Activated CD4-positive, alpha-beta T cell treated with anti-CD3 and anti-CD28 coated beads for 48 hours (primary cell): ENCODE measurements at places on chromosomes 6 and 20.

DNA sequence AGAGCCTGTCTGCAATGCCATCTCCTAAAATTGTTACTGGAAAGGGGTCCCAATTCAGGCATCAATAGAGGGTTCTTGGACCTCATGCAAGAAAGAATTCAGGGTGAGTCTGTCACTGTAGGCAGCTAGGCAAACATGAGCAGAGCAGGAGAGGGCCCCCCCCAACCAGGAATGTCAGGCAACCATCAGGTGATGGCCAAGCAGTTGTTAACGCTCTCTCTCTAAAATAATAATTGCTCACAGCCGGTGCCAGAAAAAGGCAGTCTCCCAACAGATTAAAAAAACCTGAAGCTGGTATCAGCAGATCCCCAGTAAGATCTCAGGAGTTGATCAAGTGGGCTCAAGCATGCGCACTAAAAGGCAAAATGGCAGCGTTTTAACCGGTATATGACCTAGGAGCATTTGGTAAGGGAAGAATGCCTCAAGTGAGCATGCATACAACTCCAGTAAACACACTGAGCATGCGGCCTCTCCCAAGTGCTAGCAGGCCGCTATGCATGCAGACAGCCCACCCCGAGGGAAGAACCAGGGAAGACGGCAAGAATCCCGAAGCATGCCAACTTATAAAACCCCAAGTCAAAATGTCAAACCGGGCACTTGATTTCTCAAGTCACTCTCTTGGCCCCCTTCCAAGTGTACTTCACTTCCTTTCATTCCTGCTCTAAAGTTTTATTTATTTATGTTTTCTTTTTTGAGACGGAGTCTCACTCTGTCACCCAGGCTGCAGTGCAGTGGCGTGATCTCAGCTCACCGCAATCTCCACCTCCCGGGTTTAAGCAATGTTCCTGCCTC is 44.0 kb upstream of the RNGTT start:
- DNase-seq, result no peak

GRCh38 chr20:21424846-21425245 is 27.5 kb upstream of the NKX2-4 start:
- DNase-seq, result no peak

GRCh38 chr6:158663625-158664165 is 13.8 kb downstream of the SYTL3 start:
- DNase-seq, result no peak

GRCh38 chr6:148415511-148416260 is 73.0 kb downstream of the SASH1 start:
- no peak for DNase-seq

GRCh38 chr6:133047065-133047665 is 194.0 kb upstream of the EYA4 start:
- DNase-seq, result no peak

DNA sequence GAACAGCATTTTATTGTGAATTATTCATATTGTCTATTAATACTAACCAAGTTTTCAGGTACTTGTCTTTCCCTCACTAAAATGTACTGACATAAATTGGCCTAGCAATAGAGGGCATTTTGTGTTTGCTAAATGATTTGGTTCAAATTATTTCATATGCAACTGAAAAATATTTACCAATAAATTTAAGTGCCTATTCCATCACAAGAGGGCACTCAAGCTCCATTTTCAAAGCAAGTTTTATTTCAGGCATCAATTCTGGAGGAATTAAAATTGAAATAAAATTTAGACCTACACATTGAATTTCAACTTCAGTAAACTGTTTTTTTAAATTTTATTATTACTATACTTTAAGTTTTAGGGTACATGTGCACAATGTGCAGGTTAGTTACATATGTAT is 114.3 kb upstream of the SYNCRIP start:
- no peak for DNase-seq

GRCh38 chr20:62647521-62648317 is 5.4 kb downstream of the SLCO4A1 start:
- no peak for DNase-seq

DNA sequence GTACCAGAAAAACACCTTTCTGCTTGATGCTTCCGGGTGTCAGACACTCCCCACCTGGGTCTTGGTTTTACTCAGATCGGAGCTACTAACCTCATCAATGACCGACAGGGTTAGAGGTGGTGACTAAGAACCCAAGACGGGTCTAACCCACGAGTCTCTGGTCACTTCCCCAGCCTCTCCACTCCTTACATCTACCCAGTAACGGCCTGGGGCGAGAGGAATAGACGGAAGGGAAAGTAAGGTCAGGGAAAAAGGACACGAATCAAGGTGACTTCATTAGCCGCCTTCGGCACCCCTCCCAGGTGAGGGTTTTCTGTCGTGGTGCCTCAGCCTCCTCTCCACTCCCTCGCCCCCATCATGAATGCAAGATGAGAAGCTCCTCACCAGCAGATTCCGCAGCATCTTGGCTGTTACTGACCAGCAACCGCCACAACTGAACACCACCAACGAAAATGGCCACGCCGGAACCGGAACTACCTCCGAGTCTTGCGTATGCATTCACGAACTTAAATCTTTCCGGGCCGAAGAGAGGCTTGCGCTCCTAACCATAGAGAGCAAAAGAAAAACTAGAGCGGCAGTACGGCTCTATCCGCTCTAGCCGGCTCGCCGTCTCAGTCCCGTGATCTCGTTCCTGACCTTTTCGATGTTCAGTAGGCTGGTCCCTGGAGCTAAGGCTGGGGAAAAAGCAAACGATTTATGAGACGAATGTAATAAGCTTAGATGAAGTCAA is at the start of gene COX7A2:
Gene COX7A2, minus strand, starts transcription at position 469 of the 730 bp plus-strand sequence. Its CDS starts 67 bp downstream, at position 402.
- DNase-seq, result peak; percentile 90

GRCh38 chr20:39176457-39176856 is 214.3 kb downstream of the DHX35 start:
- no peak for DNase-seq

- no peak for DNase-seq
Measured at GRCh38 chr6:152648105-152648504, 10.9 kb upstream of the SYNE1 start.

DNA sequence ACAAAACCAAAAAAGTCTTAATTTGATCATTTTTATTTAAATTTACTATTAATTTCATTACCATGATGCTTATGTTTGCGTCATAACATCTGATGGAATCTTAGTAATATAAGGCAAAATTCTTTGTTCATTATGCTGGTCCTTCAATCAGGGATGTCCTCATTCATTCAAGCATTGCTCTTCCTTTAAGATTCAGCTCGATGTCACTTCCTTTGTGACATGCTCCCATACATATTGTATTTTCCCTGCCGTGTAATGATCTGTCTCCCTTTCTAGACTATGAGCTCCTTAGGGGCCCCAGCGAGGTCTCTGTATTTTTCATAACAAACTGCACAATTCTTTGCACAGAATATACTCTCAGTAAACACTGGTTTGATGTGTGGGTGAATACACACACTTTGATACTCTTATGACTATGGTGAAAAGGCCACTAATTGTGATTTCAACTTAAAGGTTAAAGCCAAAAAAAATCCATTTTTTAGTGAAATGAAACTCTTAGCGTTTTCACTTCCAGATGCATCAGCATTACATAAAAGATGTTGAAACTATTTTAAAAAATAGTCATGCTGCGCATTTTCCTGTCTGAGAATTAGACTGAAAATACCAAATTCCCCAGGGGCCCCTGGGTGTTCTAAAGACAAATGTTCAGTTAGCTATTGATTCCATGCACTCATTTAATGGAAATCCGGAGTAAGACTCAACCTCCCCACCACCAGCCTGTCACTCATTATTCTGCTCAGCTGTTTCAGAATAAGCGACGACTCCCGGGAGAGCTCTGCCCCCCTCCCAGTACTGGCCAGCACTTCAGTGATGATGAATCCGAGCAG is 169.7 kb downstream of the ATXN1 start:
- peak; percentile 56 for DNase-seq

DNA sequence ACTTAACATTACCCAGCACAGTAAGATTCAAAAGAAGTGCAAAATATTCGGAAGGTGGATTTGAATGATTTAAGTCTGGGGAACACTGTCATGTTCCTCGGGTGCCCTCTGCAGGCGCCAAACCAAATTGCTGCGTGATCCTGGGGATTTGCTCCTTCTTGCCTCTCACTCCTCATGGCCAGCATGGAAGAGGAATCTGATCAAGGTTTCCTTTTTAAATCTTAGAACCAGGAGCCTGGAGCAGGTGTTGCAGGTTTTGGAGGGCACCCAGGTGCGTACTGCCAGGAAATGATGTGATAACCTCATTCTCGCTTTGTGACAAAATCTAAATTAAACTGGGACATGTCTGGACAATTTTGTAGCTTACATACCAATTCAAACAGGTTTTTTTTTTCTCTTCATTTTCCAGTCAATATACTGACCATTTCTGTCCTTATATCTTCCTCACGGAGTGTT is 8.1 kb upstream of the PFDN4 start:
- DNase-seq, result peak; percentile 80

GRCh38 chr6:110999634-111000270 is 17.9 kb downstream of the RPF2 start:
- no peak for DNase-seq

GRCh38 chr6:168293636-168294530 is 25.7 kb downstream of the DACT2 start:
- no peak for DNase-seq

DNA sequence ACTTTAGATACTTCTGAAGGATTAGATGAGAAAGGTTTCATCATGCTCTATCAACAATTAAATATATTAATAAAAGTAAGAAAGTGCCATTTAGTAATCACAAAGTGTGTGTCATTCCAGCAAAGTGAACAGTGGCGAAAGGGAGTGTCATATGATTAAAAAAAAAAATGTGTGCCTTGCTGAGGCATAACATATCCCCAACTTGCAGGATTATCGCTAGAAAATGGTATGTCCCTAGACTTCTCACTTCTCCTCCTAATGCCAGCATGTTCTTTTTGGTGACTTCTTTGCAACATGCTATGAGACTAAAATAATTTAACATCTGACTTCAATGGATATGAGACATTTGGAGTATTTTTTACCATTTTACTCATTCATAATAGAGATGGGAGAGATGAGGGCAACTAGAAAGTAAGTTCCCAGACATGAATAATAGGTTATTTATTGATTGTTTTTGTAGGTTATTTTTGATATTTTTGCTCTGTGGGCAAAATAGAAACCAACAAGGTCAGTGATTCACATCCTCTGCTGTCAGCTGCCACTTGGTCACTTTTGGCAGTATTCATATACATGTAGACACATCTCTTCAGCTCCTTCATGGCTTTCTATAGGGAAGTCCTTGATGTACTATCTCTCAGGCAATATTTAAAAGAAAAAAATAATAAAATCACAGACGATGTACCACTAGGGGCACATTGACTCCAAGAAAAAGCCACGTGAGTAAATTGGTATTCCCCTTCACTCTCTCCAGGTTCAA is 370.1 kb downstream of the BMP2 start:
- no peak for DNase-seq

DNA sequence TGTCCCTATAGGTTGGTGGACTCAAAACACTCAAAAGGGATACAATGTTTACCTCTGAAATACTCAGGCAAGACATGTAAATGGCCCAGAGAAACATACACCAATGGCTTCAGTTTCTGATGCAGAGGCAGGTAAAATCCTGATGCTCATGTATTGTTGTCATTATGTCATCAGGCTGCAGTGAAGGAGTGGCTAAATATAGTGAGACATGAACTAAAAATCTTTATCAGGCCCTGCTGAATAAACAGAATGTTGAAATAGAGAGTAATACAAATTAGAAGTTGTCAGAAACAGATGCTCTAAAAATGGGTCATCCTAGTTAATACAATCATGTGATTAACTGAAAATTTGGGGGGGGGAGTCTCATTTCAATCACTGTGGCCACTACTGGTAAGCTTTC is 20.4 kb downstream of the PTPRK start:
- no peak for DNase-seq

- no peak for DNase-seq
Measured at GRCh38 chr6:92380803-92381601, 1038.4 kb downstream of the EPHA7 start.

GRCh38 chr6:130743175-130743574 is 84.0 kb upstream of the SMLR1 start:
- no peak for DNase-seq

- no peak for DNase-seq
Measured at GRCh38 chr6:2626401-2626800, 124.3 kb downstream of the MYLK4 start.

GRCh38 chr6:30656513-30656912 is 9.6 kb downstream of the C6orf136 start:
- DNase-seq, result no peak

DNA sequence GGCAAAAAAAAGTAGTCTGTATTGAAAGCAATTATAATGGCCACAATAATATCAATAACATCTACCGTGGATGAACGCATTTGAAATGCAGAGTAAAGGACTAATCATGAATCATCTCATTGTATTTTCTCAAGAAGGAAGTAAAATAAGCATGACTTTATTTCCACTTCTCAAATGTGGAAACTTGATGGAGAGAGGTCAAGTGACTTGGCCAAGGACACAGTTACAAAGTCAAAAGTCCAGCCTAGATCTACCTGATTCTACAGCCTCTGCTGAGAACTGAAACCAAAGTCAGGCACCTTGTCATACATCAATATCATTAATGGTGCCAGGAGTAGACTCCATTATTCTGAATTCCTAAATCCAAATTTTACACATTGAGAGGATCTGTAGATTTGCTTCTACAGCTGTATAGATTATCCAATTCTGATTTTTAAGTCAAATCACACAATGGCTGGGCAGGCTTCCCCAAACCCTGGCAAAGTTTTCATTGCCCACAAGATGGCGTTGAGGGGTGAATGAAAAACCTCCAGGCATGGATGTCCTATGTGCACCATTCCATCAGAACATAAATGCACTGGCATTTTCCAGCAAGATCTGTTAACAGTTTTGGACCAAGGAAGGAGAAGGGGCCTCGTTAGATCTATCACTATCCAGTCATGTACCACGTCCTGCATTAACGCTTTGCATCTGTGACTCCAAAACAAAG is 423.1 kb downstream of the MAFB start:
- DNase-seq, result no peak

DNA sequence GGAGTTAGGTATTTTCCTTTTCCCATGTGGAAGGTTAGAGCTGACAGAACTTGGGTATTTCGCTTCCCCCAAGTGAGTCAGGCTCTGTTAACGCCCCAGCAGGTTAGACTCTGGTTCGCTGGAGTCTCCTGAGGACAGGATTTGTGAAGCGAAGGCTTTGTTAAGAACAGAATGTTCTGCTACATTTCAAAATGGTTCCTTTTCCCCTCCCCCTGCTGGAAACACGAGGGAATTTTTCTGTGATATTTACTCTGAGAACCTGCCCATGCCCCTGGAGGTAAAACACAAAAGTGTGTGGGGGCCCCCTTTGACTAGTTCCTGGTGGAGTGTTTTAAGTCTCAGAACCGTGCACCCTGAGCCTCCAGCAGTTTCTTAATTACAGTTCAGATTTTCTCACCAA is 731.4 kb upstream of the CITED2 start:
- peak; percentile 4 for DNase-seq

DNA sequence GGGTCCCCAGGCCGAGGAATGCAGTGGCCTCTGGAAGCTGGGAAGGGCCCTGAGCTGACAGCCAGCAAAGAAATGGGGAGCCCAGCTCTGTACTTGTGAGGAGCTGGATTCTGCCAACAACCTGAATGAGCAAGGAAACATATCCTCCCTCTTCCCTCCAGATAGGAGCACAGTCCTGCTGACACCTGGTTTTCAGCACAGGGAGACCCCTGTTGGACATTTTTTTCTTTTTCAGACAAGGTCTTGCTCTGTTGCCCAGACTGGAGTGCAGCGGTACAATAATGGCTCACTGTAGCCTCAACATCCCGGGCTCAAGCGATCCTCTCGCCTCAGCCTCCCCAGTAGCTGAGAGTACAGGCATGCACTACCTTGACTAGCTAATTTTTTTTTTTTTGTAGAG is 21.5 kb downstream of the BMP6 start:
- DNase-seq, result no peak
